Islet precursor cell (in vitro differentiated cells): ENCODE measurements at places on chromosomes 4 and X.

DNA sequence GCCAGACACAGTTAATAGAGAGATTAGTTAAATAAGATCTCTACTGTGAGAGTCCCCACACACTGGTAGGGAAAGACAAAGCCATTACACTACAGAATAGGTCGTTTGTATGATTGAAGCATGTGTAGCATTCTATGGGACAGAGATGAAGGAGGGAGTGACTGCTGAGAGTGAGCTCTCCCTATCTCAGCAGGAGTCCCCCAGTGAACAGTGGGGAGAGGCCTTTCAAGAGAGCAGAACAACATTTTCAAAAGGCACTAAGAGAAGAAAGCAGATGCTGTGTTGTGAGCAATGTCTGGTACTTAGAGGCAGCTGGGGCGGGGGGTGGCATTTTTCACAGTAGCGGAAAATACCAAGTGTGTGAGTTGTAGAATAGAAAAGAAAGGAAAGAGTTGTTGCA lies 413.6 kb downstream of the AFF2 start:
- DNase-seq, result no peak

DNA sequence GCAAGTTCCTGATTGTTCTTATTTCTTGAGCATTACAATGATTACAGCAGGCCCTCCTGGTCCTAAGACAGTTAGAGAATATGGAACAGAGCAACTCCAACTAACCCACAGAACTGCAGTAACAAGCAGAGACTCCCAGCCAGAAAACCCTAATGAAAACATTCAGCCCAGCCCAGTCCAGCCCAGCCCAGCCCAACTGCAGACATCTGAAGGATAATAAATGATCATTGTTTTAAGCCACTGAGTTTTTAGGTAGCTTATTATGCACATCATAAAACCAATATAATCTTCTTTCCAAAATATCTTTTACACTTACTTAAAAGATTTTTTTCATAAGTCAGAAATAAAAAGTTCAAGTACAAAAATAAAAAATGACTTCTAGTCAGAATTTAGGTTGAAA lies 51.3 kb downstream of the SPOCK3 start:
- DNase-seq, result no peak

GRCh38 chrX:20217906-20218305 lies 48.8 kb downstream of the RPS6KA3 start:
- DNase-seq, result no peak

DNA sequence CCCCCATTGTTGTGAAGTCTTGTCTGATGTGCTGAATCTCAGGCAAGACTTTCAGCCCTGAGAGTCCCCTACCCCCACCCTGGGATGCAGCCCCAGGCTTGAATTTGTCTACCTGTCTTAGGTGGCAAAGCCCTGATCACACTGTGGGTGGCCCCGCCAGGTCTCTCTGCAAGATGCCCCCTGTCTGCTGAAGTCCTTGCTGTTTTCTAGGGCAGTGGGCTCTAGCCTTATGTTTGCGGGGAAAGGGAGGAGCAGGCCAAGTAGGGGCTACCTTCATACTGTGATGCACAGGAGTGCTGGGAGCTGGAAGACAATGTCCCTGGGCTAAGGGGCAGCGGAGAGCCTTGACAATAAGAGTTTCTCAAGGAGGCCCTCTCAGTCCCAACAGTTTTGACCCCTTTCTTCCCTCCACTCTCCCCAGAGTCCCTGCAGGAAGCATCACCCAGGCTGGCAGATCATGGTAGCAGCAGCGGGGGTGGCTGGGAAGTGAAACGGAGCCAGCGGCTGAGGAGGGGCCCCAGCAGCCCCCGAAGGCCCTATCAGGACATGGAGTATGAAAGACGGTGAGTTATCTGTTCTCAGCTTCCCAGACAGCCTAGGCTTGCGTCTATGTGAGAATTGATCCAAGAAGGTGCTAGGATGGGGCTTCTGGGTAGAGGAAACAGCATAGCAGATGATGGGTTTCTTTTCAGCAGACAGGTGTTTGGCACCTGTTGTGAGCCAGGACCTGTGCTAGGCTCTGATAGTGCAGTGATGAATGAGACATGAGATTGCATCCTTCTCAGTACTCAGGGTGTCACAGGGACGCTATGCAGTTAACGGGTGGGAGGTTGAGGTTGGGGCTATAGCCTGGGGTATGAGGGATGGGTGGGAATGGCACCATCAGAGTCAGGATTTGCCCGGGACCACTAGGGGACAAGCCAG lies 2.2 kb downstream of the RBM10 start:
- DNase-seq, result no peak

DNA sequence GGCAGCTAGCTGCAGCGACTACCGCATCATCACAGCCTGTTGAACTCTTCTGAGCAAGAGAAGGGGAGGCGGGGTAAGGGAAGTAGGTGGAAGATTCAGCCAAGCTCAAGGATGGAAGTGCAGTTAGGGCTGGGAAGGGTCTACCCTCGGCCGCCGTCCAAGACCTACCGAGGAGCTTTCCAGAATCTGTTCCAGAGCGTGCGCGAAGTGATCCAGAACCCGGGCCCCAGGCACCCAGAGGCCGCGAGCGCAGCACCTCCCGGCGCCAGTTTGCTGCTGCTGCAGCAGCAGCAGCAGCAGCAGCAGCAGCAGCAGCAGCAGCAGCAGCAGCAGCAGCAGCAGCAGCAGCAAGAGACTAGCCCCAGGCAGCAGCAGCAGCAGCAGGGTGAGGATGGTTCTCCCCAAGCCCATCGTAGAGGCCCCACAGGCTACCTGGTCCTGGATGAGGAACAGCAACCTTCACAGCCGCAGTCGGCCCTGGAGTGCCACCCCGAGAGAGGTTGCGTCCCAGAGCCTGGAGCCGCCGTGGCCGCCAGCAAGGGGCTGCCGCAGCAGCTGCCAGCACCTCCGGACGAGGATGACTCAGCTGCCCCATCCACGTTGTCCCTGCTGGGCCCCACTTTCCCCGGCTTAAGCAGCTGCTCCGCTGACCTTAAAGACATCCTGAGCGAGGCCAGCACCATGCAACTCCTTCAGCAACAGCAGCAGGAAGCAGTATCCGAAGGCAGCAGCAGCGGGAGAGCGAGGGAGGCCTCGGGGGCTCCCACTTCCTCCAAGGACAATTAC lies 1.4 kb downstream of the AR start:
- DNase-seq, result peak; percentile 70

GRCh38 chr4:173560896-173561295 lies 30.9 kb upstream of the HAND2 start:
- DNase-seq, result no peak
